ENCODE measurements at places on chromosomes 4 and X.

GRCh38 chr4:14967982-14968381 lies 34.3 kb upstream of the CPEB2 start:
- DNase-seq, result no peak

- DNase-seq, result no peak
These were observed 44.5 kb upstream of the RASGEF1B start for GRCh38 chr4:81516241-81516640.

DNA sequence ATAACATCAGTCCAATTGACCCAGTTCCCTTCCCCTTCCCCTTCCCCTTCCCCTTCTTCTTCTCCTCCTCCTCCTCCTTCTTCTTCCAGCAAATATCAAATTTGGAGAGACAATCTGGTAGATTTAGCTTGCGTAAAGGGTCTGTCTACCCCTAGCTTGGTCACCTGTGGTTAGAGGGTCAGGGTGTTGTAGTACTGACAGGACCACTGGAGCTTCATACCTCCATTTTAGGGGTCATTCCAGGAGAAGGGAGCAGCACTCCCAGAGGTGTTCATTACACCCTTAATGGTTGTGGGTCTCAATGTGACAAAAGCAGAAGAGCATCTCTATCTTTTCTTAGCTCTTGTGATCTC lies 3.7 kb upstream of the FGB start:
- no peak for DNase-seq

DNA sequence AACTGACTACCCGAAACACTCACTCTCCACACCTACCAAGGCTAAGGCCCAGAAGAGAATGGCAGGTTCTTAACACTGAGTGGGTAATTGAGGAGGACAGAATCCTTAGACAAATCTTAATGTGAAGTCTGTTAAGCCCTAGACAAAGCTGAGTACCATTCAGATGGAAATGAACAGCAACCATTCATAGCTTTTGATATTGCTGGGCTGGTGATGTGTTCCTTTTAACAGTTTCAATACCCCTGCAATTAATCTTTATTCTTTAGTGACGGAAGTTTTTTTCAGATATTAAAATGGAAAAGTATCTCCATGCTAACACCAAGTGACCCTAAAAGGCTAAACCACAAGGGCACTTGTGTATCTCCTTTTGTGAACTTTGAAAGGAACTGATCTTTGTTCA lies 334.9 kb downstream of the OPHN1 start:
- DNase-seq, result no peak

DNA sequence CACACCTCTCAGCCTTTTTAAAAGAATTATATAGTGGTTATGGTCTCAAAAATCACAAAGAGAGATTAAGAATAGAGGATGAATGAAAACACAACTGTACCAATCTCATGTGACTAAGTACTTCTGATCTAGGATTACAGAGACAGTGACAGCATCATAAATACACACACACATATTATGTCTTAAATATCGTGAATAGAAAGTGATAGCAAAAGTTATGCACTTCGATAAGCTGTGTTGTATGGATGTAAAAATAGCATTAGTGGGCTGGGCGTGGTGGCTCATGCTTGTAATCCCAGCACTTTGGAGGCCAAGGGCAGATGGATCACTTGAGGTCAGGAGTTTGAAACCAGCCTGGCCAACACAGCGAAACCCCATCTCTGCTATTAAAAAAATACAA lies 25.0 kb downstream of the GYPA start:
- DNase-seq, result no peak

DNA sequence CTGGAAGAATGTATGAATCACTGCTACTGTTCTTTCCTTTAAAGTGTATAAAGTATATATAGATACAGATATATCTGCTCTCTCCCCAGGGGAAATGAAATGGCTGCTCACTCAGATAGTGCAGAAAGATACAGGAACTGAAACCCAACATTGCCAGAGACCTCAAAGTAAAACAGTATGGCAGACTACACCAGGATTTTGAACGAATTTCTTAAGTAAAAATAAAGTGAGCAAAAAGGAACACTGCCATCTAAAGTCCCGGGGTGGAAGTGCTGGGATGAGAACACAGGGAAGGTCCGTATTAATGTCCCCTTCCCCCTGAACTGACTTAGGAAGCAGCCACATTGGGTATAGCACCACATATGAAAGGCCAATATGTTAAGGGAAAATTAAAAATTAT lies 93.4 kb downstream of the TMA16 start:
- no peak for DNase-seq

DNA sequence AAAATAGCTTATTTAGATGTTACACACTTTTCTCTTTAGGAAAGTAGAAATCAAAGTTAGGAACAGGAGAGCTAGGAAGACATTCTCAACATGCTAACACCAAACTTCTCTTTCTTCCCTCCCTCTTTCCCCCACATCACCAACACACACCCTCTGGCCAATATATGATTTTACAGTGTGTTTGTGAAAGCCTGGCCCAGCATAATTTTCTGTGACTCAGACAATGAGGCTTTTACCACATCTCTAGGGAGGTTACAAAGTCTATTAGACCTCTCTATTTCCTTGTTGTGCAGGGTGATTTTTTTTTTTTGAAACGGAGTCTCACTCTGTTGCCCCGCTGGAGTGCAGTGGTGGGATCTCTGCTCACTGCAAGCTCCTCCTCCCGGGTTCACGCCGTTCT lies 189.9 kb downstream of the AASDH start:
- DNase-seq, result no peak

- no peak for DNase-seq
These were observed 19.0 kb upstream of the AP1S2 start for GRCh38 chrX:15873566-15873965.

- DNase-seq, result no peak
These were observed 110.6 kb downstream of the TEX13A start for GRCh38 chrX:105109936-105110335.

DNA sequence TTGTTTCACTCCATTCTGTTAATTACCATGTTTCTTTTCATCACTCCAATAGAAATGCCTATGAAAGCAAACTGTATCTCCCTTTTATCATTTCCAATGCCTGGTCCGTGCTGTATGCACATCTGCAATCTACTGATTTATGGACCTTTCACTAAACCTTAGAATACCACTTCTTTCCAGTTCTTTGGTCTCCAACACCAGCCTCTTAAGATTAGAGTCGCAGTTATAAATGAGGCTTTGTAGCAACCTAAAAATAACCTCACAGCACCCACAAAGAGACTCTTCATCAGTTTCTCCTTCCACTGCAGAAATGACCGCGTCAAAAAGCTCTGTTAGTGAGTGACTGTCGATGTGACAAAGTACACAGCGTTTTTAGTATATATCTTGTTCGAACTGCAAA lies 282.6 kb downstream of the ADGRA3 start:
- DNase-seq, result no peak

- DNase-seq, result no peak
These were observed 56.6 kb downstream of the ZNF827 start for GRCh38 chr4:145881989-145882388.

- DNase-seq, result no peak
These were observed 2.9 kb upstream of the KLHL2 start for GRCh38 chr4:165204462-165204830.

- DNase-seq, result no peak
These were observed 66.4 kb downstream of the DIPK2B start for GRCh38 chrX:45134315-45134731.

GRCh38 chrX:139844884-139845283 lies 88.0 kb downstream of the ATP11C start:
- DNase-seq, result no peak

GRCh38 chrX:121504153-121504552 lies 456.7 kb downstream of the GLUD2 start:
- DNase-seq, result no peak

DNA sequence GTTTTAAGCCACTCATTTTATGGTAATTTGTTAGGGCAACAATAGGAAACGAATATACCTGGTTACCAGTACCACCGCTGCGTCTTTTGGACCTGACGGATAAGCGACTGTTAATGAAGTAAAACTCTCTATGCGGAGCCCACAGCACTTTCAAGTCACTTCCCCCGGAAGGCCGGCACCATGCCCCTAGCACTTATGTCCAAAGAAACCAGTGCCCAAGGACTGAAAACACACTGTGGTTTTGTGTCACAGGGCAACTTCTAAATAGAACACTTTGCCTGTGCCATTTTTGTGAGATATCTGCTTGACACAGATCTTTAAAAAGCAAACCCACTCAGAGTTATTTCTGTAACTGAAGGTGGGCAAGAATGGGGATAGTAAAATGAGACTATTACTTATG lies 22.7 kb downstream of the SH3KBP1 start:
- DNase-seq, result no peak

DNA sequence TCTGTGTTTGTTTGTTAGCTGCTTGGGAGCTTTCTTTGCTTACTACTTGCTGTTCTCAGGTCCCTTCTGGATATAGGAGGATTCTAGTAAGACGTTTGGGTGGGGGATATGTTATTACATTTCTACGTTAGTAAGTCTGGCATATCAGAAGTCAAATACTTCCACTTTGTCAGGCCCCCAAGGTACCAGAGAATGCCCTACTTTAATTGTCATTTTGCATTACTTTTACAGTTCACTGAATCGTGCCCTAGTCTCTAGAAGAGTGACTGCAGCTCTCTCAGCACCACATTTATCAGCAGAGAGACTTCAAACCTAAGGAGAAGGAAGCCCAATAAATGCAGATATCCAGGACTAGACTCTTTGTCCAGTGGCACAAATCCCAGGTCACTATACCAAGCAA lies 54.4 kb downstream of the PCDH19 start:
- no peak for DNase-seq

GRCh38 chr4:32841217-32841616 lies 2121.0 kb downstream of the PCDH7 start:
- DNase-seq, result no peak

- no peak for DNase-seq
These were observed 70.5 kb downstream of the HADH start for GRCh38 chr4:108060164-108060563.

- no peak for DNase-seq
These were observed 7.8 kb downstream of the RBM47 start for GRCh38 chr4:40621592-40622512.

GRCh38 chrX:49925176-49925575 lies 2.8 kb downstream of the CLCN5 start:
- DNase-seq, result no peak

GRCh38 chrX:117538178-117539089 lies 578.2 kb downstream of the KLHL13 start:
- no peak for DNase-seq

- no peak for DNase-seq
These were observed 19.4 kb upstream of the UFSP2 start for GRCh38 chr4:185445209-185445608.

DNA sequence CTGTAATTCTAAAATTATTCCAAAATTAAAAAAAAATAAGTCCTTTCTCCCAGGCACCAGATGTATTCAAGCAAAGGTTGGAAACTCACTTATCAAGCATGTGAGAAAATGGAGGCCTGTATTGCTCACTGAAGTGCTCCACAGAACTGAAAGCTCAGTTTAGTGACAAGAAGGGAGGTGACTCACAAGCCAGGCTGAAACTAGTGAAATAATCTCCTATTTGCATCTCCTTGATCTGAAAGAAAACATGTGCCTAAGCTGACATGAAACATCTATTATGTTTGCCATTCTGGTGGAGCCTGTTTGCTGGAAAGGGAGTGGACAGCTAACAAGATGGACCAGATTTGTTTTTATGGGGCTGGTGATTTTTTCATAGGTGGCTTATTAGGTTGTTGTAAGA lies 54.0 kb upstream of the AMELX start:
- DNase-seq, result no peak

- no peak for DNase-seq
These were observed 15.2 kb downstream of the HSD17B11 start for GRCh38 chr4:87375719-87376291.

DNA sequence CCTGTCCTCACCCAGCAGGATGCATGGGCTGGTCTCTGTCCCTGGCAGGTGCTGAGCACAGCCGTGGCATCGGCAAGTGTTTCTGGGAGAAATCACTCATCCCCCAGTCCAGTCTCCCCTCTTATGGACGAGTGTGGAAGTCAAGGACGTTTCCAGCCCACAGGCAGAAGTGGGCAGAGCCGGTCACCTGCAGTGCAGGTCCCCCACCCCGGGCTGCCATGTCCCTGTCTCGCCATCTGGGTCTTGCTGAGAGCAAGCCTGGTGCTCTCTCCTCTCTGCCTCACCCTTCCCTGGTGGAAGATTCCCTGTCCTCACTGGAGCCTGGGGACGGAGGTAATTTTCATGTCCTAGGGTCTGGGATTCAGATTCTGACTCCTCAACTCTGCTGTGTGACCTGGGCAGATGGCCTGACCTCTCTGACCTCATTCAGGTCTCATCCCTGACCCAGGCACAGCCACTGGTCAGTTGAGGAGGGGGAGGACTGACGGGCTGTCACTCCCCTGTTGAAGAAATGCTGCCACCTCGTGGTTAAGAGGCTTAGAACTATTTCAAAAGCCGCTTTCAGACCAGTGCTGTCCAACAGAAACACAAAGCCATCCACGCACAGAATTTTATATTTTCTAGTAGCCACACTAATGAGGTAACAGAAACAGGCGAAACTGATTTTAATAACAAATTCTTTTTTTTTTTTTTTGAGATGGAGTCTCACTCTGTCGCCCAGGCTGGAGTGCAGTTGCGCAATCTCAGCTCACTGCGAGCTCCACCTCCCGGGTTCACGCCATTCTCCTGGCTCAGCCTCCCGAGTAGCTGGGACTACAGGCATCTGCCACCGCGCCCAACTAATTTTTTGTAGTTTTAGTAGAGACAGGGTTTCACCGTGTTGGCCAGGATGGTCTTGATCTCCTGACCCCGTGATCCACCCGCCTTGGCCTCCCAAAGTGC lies 1.8 kb downstream of the CPZ start:
- DNase-seq, result no peak

DNA sequence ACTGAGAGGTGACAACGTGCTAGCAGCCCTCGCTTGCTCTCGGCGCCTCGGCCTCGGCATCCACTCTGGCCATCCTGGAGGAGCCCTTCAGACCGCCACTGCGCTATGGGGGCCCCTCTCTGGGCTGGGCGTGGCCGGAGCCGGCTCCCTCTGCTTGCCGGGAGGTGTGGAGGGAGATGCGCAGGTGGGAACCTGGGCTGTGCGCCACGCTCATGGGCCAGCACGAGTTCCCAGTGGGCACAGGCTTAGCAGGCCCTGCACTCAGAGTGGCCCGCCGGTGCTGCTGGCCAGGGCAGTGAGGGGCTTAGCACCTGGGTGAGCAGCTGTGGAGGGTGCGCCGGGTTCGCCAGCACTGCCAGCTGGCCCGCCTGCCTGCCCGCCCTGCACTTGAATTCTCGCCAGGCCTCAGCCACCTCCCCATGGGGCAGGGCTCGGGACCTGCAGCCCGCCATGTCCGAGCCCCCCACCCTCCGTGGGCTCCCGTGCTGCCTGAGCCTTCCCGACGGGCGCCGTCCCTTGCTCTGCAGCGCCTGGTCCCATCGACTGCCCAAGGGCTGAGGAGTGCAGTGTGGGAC lies 148.0 kb downstream of the RAPGEF2 start:
- DNase-seq, result no peak

DNA sequence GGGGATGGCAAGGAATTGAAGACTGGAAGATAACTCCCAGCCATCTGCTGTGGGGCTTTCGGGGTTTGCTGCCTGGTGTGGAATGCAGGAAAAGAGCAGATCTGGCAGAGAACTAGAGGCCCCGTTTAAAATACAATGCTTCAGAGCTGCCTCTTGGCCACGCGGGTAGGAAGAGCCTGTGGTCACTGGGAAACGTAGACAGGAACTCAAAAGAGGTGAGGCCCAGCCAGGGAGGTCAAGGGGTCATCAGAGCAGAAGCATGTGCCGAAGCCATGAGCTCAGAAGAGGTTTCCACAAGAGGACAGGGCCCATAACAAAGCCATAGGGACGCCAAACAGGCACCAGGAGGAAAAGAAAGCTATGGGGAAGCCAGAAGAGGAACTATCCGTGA lies 14.5 kb upstream of the STS start:
- no peak for DNase-seq

GRCh38 chr4:3070709-3071500 lies 3.4 kb downstream of the HTT-AS start:
- DNase-seq, result no peak

- no peak for DNase-seq
These were observed 277.7 kb upstream of the TET2 start for GRCh38 chr4:104868958-104869357.
